ENCODE measurements at places on chromosomes 1 and 21.

GRCh38 chr1:108048301-108049177, 83.6 kb upstream of the VAV3 start:
- no peak for DNase-seq

DNA sequence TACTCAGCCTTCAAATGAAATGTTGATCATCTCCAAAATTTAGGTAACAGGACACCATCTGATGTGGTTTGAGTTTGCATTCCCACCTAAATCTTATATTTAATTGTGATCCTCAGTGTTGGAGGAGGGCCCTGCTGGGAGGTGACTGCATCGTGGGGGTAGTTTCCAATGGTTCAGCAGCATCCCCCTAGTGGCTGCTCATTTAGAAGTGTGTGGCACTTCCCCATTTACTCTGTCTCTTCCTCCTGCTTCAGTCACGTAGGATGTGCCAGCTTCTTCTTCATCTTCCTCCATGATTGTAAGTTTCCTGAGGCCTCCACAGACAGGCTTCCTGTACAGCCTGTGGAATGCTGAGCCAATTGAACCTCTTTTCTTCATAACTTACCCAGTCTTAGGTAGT, 731.2 kb downstream of the USP25 start:
- no peak for DNase-seq

DNA sequence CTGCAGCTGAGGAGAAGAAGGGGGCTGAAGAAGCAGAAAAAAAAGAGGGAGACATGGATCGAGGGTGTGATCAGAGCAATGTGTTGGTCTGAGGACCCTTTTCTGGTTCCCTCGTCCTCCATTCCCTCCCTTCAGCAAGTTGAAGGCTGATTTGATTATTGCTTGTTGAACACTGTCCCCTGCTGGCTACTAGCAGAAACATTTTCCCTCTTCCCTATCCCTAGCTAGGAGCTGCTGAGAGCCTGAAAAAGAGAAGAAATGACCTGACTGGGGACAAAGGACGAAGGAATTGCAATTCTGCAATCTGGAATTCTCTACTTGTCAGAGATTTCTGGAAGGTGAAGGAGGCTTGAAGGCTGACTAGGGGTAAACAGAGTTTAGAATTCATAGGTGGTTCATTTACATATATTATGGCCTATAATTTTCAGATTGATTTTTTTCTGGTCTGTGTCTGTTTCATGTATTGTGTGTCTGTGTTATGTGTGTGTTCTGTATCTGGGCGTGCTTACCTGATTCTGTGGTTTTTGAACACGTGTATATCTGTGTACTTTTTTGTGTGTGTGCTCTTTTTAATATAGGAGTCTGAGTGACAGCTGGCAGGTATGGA, 9.8 kb downstream of the NHLH1 start:
- peak; percentile 23 for DNase-seq

GRCh38 chr1:177964336-177964735, 5.5 kb downstream of the SEC16B start:
- DNase-seq: no peak

GRCh38 chr1:92184632-92185031, 33.1 kb upstream of the C1orf146 start:
- DNase-seq: no peak

GRCh38 chr1:42743317-42744147, 3.5 kb upstream of the CLDN19 start:
- no peak for DNase-seq

DNA sequence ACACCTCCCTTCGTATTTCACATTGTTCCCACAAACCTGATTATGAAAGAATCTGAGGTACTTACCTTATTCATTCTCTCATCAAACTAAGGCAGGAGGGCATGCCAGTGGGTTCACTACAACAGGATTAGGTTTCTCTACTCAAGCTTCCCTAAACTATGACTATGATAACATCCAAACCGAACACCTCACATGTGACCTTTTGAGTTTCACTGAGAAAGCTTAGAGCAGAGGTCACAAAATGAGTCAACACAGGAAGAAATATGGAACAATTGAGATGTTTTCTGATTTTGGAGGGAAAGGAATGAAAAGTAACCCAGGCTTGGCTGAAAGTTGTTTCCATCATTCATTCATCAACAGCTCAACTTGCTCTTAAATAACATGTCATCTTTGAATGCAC, 24.1 kb downstream of the UBR4 start:
- DNase-seq: peak; percentile 35

DNA sequence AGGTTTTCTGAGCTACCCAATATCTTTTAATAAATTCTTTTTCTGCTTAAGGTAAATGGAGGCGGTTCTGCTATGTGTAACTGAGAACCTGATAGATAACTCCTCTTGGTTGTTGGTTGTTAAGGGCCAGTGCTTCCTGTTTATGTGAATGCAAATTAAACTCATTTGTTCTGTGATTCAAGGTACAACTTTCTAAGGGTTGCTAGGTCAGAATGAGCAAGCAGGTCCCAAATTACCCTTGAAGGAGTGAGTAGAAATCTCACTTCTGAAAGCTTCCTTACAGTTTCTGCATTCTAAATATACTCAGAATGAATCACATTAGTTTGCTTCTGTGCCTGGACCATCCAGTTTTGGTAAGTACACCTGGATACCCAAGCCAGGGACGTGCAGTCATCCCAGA, 15.5 kb upstream of the FAM78B start:
- DNase-seq: no peak

- DNase-seq: no peak
These were observed 4.7 kb upstream of the ABCB10 start for GRCh38 chr1:229563241-229563640.

DNA sequence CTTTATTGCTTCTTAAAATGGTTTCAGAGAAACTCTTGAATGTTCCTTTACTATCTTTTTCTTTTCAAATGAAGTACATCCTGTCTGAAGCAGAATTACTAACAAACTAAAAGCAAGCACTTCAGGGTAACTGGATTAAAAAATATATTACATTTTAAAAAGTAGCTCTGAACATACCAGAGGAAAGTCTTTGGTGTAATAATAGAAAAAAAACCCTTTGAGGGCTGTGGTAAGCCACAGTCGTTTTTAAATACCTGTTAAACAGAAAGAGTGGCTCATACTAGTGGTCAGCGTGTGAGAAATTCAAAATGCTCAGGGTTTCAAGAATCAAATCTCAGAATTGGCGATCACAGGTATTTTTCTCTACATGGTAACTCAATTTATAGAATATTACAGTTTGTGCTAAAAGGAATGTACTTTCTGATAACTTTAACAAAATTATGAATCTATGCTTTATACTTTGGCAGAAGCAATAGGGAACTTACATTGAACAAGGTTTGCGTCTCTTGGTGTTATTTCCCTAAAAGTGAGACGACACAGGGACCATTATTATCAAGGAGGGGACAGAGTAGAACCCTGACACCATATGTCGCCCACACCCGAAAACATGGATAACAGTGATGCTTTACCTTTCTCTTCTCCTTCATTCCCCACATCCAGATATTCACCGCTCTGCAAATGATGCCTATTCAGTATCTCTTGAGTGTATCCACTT, 97.0 kb upstream of the DPH5 start:
- DNase-seq: peak; percentile 25

GRCh38 chr1:164659621-164660411, 100.8 kb downstream of the PBX1 start:
- no peak for DNase-seq
